DMS 273 treated with DMSO at 0.1 percent for 48 hours (cell line): ENCODE measurements at places on chromosomes 4 and X.

DNA sequence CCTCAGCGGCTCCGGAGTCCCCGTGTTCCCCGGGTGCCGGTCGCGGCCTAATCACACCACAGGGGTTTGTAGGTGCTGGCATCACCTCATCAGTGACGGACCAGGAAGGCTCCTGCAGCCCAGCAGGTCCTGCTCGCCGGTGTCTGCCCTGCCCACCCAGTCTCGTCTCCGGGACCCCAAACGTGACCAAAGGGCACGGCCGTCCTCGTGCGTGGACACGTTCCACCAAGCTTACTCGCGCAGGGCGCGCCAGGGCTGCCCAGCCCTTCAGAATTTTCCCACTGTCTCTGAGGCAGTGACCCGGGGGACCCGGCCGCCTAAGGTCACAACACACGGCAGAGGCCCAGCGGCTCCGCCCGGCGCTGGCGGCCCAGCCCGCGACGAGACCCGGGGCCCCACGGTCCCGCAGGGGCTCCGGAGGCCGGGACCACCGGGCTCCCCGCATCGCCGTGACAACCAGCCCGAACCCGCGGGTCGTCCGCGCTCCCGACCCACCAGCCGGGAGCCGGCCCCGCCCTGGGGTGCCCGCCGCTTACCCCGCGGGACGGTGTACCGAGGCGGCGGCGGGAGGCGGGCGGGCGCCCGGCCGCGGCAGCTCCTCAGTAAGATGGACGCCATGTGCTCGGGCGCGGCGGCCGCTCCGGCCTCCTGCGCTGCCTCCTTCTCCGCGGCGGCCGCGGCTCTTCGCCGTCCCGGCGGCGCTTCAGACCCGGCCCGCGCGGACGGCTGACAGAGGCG, 454 bp downstream of the LETM1 start:
- DNase-seq, result no peak

DNA sequence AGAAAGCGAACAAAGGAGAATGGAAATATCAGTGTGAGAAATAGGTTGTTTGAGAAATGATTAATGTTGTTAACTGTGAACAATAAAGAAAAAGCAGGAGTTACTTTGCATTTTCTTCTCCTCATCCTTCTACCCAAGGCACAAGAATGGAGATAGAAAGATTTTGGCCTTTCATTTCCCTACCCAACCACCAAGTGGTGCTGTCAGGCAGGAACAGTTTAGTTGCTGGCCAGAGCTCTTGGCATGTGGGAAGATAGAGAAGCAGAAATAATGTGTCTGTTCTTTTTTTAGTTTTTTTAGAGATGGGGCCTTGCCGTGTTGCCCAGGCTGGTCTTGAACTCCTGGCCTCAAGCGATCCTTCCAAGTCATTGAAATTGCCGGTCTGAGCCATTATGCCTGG, 12.8 kb downstream of the HOPX start:
- DNase-seq, result no peak

- no peak for DNase-seq
These were observed 52.1 kb downstream of the NPY5R start for GRCh38 chr4:163395758-163396157.

GRCh38 chrX:39764441-39764914, 333.3 kb downstream of the BCOR start:
- no peak for DNase-seq

DNA sequence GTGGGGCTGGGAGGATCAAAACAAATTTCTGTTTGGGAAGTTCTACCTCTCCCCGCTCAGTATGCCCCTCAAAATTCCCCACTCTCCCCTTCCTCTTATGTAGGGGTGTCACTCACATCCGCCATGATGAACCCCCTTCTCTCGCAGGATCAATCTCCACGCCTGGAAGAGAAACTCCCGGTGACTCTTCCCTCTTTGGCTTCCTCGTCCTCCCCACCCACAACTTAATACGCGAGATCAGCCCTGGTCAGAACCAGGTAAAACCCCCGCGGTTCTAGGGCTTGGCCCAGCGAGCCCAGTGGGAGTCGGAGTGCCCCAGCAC, 427 bp downstream of the LAMTOR3 start:
- no peak for DNase-seq

DNA sequence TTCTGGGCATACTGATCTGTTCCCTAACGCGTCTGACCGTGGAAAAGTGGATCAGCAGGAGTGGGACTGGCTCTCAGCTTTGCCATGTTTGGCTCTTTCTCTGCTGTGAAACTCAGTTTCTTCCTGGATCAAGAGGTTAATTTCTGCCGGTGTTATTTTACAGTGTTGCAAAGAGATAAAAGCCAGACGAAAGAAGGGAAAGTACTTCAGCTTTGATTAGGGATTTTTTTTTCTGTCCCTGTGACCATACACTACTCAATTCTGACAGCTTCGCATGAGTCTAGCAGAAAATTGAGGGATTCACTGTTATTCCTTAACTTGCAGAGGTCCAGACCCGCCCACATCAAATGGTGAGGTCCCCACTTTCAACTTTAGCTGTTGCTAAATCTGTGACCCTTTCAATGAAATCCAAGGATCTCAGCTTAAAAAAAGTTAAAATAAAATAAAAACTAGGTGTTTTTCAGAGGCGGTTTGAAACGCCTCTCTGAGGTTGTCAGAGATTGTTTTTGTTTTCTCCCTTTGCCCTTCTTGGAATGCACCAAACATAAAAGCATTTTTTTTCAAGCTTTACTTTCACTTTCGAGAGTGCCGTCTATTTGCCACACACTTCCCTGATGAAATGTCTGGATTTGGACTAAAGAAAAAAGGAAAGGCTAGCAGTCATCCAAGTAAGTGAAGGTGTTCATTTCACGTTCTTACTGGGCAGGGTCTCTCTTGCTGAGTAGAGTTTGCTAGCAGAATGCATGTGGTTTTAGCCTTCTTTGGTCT, at the start of gene TLR3:
TLR3 (plus strand) TSS at position 576 of the 768 bp plus-strand sequence. CDS start 7,464 bp downstream, outside the sequence.
- DNase-seq, result no peak

- no peak for DNase-seq
These were observed 53.2 kb downstream of the ACSL4 start for GRCh38 chrX:109679820-109680219.
